NCI-H1092 (cell line): ENCODE measurements at places on chromosomes 6 and 20.

GRCh38 chr6:10599046-10599445, 77.9 kb downstream of the GCNT2 start:
- no peak for DNase-seq

DNA sequence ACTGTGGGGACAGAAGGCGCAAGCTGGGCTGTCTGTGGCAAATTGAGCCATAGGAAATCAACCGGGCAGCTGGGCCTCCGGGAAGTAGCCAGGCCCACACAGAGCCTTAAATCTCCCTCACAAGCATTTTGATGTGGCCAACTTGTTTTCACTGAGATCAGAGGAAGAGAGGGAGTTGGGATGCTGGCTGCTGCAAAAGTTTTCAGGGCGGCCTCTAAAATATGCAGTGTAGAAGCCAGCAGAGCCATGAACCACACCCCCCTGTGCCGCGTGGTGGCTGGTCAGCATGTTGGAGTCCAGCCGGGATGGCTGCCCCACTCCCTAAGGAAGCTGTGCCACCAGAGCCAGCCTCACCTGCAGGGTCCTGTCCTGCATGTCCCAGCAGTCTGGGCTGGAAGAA, 167.4 kb downstream of the CDC5L start:
- no peak for DNase-seq

DNA sequence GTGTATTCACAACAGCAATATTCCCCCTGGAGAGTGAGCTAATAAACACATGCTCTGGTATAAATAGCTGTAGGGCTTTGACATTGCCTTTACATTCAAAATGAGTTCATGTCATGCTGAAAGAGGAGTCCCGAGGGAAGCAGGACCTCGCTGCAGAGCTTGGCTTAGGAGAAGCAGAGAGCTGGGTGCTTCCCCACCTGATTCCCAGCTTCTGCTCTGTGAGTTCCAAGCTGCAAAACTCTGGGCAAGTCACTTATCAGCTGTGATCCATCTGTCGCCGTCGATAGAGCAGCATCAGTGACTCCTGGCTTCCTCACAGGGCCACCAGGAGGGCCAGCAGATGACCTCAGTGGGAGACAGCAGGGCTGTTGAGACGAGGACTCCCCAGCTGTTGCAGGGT, 241.8 kb downstream of the ANKRD60 start:
- DNase-seq = no peak

DNA sequence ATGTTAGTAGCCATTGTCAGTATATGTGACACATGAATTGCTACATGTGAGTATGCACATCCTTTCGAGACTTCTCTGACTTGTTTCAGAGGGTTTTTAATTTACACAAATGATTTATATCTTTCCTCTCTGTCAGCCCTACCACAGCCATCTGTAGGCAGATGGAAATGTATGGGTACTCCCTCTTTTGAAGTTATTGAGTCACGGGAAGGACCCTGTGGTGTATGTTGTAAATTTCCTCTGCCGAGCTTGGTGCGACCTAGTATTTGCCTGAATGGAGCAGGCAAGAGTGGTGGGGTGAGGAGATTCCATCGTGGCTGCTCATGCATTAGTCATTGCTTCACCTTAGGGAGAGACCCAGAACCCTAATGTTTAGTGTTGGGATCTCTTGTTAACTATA, 171.9 kb downstream of the JARID2 start:
- no peak for DNase-seq

DNA sequence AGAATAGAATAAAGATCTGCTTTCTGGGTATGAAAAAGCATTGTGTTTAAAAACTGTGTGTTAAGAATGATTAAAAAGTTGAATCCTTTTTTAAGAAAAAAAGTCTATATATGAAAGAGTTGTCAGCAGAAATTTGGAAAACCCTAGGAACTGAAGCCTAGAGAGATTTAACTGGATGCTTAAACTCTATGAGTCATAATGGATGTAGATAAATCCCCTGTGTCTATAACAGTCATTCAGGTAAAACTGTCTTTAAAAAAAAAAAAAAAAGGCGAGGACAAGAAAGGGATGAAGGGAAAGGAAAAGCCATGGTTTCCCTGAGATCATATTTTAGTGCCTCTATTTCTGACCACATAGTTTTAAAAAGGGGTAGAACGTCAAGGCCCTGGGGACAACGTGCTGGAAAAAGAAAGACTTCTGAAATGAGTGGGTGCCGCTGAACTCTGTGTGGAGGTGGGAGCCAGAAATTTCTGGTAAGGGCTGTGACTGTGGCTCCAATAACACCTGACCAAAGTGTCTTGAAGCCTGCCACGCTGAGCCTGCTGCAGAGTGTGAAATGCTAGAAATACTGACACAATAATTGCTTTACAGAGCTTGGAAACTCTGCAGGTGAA, 302.6 kb upstream of the ARID1B start:
- DNase-seq = no peak
